ENCODE measurements at places on chromosomes 6 and 20.

- peak; percentile 35 for DNase-seq
Observed at GRCh38 chr6:18823782-18824386, 436.7 kb downstream of the RNF144B start.

- no peak for DNase-seq
Observed at GRCh38 chr6:73798592-73798991, 102.6 kb downstream of the CD109 start.

GRCh38 chr6:163525926-163526325 is 111.4 kb downstream of the QKI start:
- no peak for DNase-seq

GRCh38 chr6:156160795-156161165 is 616.4 kb upstream of the ARID1B start:
- no peak for DNase-seq

DNA sequence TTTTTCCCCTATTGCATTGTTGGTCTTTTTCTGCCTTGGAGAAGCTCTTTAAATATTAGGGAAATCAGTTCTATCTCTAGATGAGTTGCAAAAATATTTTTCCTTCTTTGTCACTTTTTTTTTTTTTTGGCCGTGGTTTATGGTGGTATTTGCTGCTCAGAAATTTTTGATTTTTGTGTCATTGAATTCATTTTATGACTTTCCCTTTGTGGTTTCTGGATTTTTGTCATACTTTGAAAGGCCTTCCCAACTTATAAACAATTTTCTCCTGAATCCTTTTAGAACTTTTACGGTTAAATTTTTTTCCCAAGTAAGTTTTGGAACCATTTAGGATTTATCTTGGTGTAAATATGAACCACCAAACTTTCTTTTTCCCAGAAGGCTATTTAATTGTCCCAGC is 145.6 kb downstream of the GJA10 start:
- no peak for DNase-seq

GRCh38 chr6:70299456-70299855 is 3.4 kb downstream of the COL9A1 start:
- DNase-seq = no peak

DNA sequence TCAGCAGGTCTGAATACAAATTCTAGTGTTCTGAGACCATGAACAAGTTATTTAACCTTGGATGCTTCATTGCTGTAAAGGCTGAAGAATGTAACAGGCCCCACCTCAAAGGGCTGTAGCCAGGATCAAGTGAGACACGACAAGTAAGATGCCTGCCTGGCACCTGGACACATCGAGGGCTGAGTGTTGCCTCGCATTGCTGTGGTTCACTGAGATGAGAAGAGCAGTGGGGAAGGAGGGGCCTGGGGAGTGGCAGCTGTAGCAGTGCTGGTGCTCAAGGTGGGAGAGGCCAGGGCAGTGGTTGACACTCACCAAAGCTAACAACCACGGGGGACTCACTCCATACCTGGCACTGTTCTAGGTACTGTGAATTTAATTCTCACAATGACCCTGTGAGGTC is 187.8 kb downstream of the KIF16B start:
- no peak for DNase-seq

DNA sequence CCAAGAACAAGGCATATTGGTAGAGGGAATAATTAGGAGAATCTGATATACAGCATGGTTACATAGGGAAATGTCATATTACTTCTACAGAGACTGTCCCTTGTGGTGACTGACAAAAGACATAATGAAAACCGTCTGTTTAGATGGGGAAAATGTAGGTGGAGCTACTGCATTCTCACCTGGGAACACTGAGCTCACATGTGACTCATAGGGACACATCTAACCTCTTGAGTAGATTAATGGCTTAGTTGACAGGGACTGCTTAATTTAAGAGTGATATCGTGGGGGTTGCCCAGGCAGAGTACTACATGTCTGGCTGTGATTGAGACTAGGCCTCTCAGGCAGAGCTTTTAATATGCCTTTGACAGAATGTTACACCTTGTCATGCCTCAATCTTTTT is 235.3 kb upstream of the ZFP64 start:
- DNase-seq = no peak

DNA sequence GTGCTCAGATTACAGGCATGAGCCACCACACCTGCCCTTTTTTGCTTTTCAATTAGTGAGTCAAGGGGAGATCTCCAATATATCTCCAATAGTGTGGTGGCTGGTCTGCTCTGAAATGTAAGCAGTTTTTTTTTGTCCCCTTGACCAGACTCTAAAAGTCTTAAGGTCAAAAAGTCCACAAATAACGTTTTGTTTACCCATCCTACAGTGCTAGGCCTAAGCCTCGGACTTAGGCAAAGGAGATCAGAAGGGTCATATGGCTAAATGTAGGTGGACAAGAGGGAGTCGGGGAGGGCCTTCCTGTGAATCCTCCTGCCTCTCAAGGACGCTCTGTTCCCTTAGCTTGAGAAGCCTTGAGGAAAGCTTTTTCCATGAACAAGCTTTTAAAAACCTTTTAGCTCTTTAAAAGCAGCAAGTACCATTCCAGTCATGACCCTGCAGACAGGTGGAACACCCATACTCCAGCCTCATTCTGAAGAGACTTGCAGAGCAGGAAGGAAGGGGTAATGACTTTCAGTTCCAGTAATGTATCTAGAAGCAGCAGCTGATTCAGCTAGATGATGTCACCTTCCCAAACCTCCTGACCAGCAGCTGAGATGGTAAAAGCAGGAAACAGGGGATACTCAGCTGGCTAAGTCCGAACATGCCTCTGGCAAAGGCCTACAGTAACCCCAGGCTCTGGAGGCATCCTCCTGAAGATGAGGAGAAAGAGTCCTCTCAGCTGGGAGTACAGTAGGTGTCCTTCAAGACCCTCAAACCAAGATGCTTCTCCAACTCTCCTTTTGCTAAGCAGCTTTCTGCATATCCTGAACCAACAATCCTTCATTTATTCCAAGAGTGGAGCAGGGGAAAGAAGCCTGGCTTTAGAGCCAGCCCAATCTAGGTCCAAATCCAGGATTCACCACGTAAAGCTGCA is 23.6 kb downstream of the BCL2L1 start:
- DNase-seq = no peak

DNA sequence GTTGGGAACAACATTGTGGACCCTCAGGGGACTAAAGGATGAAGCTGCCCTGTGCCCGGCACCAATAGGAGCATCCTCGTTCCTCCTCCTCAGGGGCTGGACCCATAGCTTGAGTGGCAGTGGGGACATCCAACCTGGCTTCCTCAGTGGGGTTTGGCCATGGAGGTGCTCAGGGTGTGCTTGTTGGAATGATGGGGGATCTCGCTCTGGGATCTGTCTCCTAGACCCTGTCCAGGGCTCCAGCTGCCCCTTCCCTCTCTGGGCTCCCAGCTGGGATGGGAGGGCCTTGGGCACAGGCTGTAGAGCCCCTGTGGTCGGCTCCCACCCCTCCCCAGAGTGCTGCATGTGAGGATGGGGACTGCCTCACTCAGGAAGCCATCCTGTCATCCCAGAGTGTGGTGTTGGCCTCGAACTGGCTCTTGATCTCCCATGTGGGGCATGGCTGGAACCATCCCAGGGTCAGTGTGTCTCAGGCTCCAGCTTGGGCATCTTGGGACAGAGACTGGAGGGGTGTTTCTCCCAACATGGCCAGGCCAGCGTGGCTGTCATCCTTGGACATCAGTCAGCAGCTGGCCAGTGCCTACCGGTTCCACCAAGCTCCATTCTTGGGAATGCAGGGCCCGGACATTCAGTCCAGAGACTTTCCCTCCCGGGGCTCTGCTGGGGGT is 9.5 kb upstream of the MYT1 start:
- DNase-seq = no peak

- no peak for DNase-seq
Observed at GRCh38 chr20:53344891-53345290, 248.7 kb downstream of the ZNF217 start.

- no peak for DNase-seq
Observed at GRCh38 chr6:121549736-121550135, 114.3 kb downstream of the GJA1 start.

- DNase-seq = no peak
Observed at GRCh38 chr6:45756606-45757005, 259.1 kb downstream of the CLIC5 start.

GRCh38 chr6:68427630-68428029 is 207.5 kb upstream of the ADGRB3 start:
- no peak for DNase-seq

DNA sequence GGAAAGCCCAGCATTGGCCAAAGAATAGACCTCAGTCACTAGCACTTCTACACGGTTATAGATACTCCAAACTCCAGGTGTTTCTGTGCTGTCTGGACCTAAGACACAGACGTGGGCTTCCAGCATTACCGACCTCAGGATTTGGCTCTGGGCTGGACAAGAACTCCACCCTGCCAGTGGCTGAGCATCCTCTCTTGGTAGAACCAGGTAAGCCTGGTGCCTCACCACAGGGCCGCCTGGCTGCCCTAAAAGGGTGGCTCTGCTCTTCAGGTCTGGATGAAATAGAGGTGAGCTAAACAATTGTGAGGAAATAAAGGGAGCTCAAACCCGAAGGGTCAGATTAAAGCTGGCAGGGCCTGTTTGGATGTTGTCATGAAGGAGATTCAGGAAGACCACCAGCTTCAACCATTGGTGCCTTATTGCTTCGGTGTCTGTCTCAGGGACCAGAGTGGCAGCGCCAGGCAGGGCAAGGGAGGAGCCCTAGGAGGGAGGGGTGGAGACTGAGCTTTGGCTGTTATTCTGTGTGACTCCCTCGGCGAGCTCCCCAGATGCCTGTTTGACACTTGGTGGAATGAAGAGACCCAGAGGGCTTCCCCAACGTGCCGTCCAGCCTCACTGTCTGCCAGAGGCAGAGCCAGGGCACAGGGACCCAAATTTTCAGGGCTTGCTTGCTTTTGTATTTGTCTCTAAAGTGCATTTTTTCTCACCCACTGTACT is 8.6 kb downstream of the SYNDIG1 start:
- DNase-seq = no peak

DNA sequence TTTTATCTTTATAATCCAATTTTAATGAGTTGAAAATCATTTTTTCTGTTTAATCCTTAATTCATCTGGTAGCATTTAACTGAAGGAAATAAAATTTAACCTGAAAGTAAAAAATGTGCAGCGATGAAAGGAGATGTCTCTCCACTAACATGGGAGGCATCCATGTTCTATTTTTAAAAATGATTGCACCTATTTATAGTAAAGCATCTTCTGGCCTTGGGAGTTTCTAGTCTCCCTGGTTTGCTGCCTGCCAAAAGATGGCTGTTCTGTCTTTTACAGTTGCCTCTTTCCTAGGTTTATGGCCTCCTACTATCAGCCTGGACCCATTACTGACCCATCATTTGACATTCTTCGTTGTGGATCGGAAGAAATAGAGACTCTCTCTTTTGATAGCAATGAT is 143.0 kb downstream of the B3GAT2 start:
- no peak for DNase-seq

- no peak for DNase-seq
Observed at GRCh38 chr20:47215653-47216397, 140.7 kb downstream of the ZMYND8 start.

- DNase-seq = no peak
Observed at GRCh38 chr20:35750611-35751010, 8.6 kb upstream of the RBM39 start.

GRCh38 chr6:37442416-37443215 is 9.6 kb downstream of the CMTR1 start:
- DNase-seq = no peak

DNA sequence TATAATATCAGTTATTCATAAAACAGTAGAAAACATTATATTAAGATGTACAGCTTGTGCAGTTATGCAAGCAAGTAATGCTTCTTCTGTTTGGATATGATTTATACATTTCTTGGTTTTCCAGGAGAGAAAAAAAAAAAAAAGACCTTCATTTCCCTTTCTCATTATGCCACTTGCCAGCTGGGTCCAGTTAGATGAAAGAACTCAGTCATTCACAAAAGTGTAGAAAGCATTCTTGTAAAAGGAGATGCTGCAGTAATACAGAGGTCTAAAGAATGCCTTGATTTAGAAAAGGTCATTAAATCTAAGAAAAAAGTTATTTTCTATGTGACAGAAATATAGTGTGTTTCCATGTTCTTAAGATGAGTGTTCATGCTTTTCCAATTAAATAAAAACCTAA is 7.4 kb downstream of the PDE7B start:
- DNase-seq = no peak

DNA sequence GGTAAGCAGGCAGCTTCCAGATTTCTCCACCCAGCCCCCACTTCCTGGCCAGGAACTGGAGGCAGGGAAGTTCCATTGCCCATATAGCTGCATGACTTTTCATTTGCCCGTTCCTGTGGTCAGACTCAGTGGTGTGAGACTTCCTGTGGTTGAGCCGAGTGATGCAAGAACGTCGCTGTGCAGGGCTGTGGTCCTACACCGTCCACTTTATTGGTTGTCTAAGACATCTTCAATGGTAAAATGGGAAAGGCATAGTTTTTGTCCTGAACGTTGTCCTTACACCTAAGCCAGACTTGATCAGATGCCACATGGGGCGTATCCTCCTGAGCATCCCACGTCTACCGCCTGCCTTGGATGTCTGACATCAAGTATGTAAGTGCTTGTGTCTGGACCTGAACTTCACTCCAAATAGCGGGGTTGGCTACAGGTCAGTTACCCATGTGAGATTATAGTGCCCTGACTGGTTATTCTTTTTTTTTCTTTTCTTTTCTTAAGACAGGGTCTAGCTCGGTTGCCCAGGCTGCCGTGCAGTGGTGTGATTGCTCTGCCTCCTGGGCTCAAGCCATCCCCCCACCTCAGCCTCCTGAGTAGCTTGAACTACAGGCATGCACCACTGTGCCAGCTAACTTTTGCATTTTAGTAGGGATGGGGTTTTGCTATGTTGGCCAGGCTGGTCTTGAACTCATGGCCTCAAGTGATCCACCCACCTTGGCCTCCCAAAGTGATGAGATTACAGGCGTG is 25.9 kb upstream of the GTSF1L start:
- DNase-seq = peak; percentile 51

Measured in activated T-cell treated with anti-CD3 and anti-CD28 coated beads, Interleukin-2, amount 50 U/mL, for 24 hours (primary cell).